ENCODE measurements at places on chromosomes 7 and 10.

- DNase-seq, result no peak
These were observed 90.8 kb downstream of the CHN2 start for GRCh38 chr7:29285444-29285793.

DNA sequence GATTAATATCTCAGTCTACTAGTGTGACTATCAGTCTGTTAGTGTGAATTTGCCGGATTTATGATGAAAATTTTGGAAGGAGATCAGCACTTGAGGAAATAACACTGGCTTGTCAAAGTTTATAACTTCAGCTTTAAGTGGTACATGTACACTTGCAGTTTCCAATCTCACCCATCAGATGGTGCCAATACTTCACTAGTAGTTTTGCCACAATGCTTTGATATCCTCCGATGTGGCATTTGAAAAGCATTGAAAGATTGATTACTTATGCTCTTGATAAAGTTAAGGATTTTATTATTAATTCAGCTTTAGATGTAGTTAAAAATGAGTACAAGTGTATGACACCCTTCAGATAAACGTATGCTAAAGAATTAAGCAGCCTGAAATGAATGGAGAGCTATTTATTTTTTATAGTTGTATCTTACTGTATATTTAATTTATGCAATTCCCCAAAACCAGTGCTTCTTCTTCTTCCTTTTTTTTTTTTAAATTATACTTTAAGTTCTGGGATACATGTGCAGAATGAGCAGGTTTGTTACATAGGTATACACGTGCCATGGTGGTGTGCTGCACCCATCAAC is 98.2 kb downstream of the ANLN start:
- peak; percentile 52 for DNase-seq

GRCh38 chr7:26117142-26117807 is 34.7 kb upstream of the NFE2L3 start:
- peak; percentile 46 for DNase-seq

- DNase-seq, result no peak
These were observed 18.1 kb downstream of the RP9 start for GRCh38 chr7:33091111-33091531.

- DNase-seq, result no peak
These were observed 35.5 kb downstream of the GOT1 start for GRCh38 chr10:99394761-99395386.

GRCh38 chr10:71643904-71644303 is 75.7 kb downstream of the C10orf105 start:
- DNase-seq, result no peak

GRCh38 chr7:153217032-153217431 is 457.5 kb downstream of the ACTR3B start:
- DNase-seq, result no peak

- DNase-seq, result no peak
These were observed 61.7 kb upstream of the PPIF start for GRCh38 chr10:79285315-79286197.

- no peak for DNase-seq
These were observed 7.7 kb downstream of the PNLIP start for GRCh38 chr10:116553378-116553980.

DNA sequence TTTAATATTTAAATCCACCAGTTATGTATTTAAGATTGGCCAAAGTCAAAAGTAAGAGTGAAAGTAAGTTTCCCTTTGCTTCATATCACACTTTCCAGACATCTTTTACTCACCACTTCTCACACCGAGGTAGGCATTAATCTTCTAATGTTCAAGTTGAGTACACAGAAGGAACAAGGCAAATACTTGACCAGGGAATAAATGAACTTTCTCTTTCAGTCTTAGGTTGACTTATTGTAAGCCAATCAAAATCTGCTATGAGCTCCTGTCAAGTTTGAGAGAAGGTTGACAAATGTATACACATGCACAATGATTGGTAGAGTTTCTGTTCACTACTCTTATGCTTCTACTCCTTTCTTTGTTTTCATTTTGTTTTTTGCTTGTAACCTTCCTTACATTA is 842.5 kb downstream of the REEP3 start:
- no peak for DNase-seq

DNA sequence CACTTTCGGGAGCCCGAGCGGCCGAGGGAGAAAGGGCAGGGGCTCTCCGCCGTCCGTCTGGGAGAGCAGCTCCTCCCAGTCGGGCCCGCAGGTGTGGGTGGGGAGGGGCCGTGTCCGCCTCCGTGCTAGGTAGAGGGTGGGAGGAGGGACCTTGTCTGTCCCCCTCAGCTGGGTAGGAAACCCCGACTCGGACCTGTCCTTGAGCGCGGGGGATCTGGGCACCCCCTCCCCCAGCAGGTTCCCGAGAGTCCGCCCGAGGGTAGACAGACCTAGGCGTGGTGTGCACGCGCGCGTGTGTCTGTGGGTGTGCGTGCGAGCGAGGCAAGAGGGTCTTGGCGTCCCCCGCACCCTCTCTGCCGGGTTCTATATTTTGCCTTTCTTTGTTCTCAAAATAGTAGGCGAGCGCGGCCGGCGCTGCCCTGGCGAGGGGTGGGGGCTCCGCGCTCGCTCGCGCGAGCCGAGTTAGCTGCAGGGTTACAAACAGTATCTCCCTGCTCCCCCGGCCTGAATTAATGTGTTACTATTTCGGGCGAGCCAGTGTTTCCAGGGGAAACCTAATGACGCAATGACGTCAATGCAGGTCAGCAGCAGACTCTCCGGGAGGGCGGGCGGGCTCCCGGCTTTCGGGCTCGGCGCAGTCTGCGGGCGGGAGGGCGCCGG is 73.9 kb upstream of the LEP start:
- peak; percentile 72 for DNase-seq

DNA sequence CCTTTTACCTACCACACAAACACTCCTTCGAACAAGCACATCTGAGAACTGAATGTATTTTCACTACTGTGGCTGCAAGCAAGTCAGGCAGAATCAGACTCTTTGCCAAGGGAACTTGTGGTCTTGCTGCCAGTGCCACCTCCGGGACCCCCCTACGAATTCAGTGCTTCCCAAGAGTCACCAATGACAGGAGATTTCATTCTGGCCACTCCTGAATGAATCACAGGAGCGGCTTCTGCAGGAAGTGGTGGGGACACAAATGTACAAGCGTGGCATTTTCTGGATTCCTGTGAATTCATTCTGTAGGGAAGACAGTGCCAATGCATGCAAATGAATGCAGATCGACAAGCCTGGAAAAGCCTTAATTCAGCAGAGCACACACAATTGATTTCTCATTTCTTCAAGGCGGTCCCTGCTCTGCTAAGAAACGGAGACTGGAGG is 161.2 kb downstream of the CAMK1D start:
- no peak for DNase-seq

GRCh38 chr10:63542835-63543575 is 21.8 kb downstream of the REEP3 start:
- DNase-seq, result no peak

DNA sequence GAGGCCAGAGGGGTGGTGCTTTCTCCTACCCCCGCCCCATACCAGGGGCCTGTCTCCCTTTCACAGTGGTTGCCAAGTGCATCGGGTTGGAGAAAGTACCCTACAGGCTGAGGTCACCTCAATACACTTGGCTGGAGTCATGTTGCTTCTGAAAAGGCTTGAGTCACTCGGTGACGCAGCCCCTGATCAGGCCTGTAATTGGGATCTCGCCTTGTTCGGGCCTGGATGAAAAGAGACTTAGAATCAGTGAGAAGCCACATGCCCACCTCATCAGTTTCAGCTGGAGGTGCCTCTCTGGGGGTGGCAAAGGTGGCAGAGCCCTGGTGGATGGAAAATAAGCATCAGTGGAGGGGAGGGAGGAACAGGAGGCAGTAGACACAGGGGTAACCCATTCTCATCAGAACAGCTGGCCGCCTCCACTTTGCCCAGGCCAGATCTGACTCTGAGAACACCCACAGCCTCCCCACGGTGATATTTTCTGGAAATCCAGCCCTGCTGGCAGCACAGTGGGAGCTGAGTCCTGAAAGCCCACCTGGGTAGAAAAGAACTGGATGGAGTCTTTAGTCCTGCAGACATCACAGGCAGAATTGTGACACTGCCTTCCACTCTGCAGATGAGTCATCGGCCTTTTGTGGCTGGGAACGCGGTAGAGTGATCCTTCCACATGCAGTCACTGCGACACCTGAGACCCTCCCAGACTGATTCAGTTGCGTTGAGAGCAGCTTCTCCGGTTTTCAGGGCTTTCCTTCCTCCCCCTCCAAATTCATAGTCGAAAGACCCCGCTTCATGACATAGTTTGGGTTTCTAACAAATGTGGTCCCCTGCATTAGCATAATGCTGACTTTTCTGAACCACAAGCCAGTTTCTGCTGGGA is 108.0 kb downstream of the GRK5 start:
- DNase-seq, result peak; percentile 69

DNA sequence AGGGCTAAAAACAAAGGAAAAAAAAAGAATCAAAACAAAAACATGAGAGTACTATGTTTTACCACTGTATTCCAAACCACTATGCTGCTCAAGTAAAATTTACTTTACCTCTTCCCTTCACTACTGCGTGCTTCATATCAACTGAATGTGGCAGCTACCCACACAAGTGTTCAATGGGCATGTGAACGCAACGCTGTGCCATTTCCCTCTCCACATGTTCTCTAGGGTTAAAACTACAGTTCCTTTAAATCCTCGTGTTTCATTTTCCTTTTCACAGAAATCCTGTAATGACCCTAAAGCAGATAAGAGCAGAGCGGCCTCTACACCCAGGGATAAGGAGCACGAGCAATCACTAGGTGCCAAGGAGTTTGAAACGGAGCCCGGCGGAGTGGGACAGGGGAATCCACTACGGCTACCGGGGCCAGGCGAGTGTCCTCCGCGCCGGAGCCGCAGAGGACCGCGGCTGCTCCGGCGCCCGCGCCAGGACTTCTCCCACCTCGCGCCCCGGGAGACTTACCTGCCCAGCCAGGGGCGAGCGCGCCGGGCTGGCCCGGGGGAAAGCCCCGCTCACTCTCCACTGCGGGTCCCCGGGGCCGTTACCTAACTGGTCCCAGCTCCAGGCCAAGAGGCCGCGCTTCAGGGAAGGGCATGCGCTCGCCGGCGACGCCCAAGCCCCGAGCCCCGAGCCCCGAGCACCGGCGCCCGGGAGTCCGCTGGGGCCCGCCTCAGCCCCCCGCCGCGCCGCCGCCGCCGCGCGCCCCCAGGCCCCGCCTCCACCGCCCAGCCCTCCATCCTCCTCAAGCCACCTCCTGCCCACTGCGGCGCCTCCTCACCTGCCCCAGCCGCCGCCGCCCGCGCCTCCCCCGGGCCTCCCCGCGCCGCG is 711 bp downstream of the NAMPT start:
- peak; percentile 40 for DNase-seq

DNA sequence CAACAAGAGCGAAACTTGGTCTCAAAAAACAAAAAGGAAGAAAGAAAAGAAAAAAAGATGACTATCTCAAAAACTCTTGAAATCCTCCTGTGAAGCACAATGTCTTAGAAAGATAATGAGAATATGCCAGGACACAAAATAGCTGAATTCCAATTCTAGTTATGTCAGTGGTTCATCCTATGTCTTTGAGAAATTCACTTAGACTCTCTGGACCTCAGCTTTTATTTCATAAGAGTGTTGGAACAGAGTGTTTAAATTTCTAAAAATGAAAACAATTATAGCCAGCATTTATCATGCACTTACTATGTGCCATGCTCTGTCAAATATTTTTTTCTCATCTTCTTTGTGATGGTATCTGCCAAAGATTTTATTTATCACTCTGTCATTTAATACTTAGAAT is 13.3 kb upstream of the HYCC1 start:
- DNase-seq, result no peak
